ENCODE measurements at places on chromosomes 12 and 14. TPM values are rescaled to one million over a fixed set of nuclear protein-coding genes. Genes with fewer than 3 reads are reported as not detected.
A peak's percentile ranks its signal among the peaks of the same experiment; 100 is the strongest.

DNA sequence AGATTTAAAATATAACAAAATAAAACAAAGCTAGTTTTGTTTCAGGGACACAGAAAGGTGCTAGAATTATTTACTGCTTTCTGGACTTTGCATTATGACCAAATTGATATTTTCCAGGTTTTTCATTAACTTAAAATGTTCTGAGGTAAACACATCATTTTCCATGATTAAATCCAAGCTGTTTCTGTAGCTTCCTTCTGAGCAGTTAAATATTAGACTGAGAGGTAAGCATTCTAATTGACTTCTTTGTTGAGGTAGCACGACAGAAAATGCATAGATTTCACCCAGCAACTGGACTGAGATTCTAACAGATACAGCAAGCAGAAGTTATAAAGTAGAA is 98.3 kb downstream of the BMP4 start:
- H3K36me3 ChIP-seq = no peaks in the 10 kb centered on the region
- H3K27me3 ChIP-seq = no peaks in the 10 kb centered on the region
- peak overlapping the region; percentile 58 for H3K27ac ChIP-seq
- no peak for DNase-seq

GRCh38 chr14:69317102-69317755 is 57.3 kb downstream of the GALNT16 start:
- no peak overlapping the region for H3K27ac ChIP-seq
- H3K36me3 ChIP-seq = no peaks in the 10 kb centered on the region
- H3K4me3 ChIP-seq = no peak overlapping the region
- no peak for DNase-seq
- H3K4me1 ChIP-seq = no peaks in the 10 kb centered on the region

DNA sequence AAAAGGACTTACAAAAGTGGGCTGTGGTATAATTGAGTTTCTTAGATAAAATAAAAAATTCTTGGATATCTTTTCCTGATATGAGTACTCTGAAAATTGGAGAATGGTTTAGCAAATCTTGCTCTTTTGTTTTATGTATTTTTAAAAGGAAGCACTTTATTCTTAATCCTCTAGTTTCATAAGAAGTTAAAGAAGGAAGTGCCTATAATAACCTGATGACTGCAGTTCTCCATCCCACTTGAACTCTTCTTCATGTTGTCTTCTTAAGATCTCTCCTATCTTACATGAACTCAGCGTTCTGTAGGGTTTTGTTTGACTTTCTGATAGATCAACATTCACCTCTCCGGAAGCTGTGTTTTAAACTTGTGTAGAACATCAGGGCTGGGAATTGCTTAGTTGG is 271.0 kb downstream of the ERC1 start:
- H3K36me3 ChIP-seq = no peaks in the 10 kb centered on the region
- DNase-seq = no peak
- no peak overlapping the region for H3K27ac ChIP-seq
- H3K4me3 ChIP-seq = no peak overlapping the region

The C12orf60 gene
- total RNA-seq = 0.56 TPM

The TMEM132D gene
- 0.98 TPM for total RNA-seq

The PZP gene
- total RNA-seq = not detected

The CEBPE gene
- total RNA-seq = not detected

DNA sequence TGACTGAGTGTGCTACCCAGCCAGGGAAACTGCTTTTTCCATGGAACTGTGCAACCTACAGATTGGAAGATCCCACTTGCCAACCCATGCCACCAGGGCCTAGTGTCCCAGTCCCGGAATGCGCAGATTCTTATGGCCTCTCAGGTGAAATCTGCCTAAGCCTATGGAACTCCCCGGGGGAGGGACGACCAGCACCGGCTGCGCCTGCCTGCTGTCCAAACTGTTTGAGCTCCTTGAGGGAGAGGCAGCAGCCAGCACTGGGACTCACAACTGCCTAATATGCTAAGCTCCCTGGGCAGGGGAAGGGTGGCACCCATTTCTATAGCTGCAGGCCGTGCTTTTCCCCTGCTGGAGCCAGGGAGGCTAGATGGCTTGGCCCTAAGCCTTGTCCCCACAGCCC is 92.5 kb upstream of the GZMB start:
- no peaks in the 10 kb centered on the region for H3K36me3 ChIP-seq
- DNase-seq = no peak
- H3K27ac ChIP-seq = no peak overlapping the region
- H3K4me1 ChIP-seq = no peaks in the 10 kb centered on the region

DNA sequence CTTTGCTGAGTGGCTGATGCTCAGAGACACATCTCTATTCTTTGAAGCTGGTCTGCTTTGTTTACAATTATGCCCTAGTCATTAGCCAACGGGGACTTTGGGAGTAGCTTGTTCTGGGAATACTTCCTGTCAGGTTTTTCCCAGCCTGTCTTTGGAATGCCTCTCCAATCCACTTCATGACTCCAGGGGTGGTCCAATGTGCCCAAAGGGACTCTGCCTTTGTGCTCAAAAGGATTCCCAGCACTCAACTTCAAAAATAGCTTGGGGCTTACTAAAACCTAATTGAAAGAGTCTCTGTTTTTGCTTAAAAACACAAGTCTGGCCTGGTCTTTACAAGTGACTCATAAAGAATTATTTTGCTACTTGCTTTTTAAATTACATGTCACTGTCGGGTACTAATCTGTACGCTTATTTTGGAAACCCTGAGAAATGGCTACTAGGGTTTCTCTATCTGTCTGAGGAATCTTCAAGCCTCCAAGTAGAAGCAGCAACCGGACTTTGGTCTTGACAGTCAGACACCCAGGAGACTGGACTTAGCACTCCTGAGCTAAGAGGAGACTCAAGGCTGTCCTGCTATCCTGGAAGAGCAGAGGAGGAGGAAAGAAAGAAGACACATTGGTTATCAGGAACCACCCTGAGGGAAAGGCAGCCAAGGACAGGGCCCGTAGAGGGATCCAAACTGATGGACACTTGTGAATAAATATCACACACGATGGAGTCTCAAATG is 20.7 kb downstream of the PHLDA1 start:
- H3K4me3 ChIP-seq = no peak overlapping the region
- H3K4me1 ChIP-seq = no peaks in the 10 kb centered on the region
- no peak for DNase-seq
- no peaks in the 10 kb centered on the region for H3K27me3 ChIP-seq
- no peak overlapping the region for H3K27ac ChIP-seq
- H3K36me3 ChIP-seq = no peaks in the 10 kb centered on the region

DNA sequence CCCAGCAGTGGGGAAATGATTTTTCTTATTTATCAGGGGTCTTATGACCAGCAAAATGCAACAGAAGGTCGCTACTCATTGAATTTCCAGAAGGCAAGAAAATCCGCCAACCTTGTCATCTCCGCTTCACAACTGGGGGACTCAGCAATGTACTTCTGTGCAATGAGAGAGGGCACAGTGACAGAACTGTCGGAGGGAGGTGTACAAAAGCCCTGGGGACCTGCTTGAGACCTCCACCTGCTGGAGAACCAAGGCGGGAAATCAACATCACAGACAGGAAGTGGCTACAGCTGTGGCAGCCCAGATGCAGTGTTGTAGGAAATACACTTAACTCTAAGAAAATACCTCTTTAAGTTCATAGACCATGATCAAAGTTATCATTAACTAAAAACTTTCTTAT is 250.9 kb upstream of the OR4E1 start:
- no peaks in the 10 kb centered on the region for H3K27me3 ChIP-seq
- DNase-seq = no peak
- no peak overlapping the region for H3K4me3 ChIP-seq

DNA sequence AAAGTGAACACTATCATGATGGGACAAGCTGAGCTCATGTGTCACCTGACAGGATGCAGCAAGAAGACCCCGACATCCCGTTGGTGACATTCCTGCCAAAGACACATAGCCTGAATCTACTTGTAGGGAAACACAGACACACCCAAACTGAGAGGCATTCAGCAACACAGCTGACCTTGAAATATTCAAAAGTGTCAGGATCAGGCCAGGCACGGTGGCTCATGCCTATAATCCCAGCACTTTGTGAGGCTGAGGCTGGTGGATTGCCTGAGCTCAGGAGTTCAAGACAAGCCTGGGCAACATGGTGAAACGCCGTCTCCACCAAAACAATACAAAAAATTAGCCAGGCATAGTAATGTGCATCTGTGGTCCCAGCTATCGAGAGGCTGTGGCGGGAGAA is 232.0 kb upstream of the PLXNC1 start:
- no peaks in the 10 kb centered on the region for H3K27me3 ChIP-seq
- no peak overlapping the region for H3K4me3 ChIP-seq
- no peaks in the 10 kb centered on the region for H3K4me1 ChIP-seq
- H3K36me3 ChIP-seq = no peaks in the 10 kb centered on the region

The LHX5 gene
- not detected for total RNA-seq

- DNase-seq = no peak
- no peaks in the 10 kb centered on the region for H3K4me1 ChIP-seq
- H3K27me3 ChIP-seq = no peaks in the 10 kb centered on the region
- no peak overlapping the region for H3K27ac ChIP-seq
Observed at GRCh38 chr12:12546314-12546772, 16.3 kb downstream of the DUSP16 start.

The TEX22 gene
- 2.4 TPM for total RNA-seq

GRCh38 chr14:71734076-71734475 is 198.2 kb upstream of the RGS6 start:
- H3K27me3 ChIP-seq = no peaks in the 10 kb centered on the region
- H3K36me3 ChIP-seq = peaks cover 61% of the 10 kb centered on the region
- no peaks in the 10 kb centered on the region for H3K4me1 ChIP-seq

The OR6C2 gene
- not detected for total RNA-seq

The HOMEZ gene
- 5.4 TPM for total RNA-seq

DNA sequence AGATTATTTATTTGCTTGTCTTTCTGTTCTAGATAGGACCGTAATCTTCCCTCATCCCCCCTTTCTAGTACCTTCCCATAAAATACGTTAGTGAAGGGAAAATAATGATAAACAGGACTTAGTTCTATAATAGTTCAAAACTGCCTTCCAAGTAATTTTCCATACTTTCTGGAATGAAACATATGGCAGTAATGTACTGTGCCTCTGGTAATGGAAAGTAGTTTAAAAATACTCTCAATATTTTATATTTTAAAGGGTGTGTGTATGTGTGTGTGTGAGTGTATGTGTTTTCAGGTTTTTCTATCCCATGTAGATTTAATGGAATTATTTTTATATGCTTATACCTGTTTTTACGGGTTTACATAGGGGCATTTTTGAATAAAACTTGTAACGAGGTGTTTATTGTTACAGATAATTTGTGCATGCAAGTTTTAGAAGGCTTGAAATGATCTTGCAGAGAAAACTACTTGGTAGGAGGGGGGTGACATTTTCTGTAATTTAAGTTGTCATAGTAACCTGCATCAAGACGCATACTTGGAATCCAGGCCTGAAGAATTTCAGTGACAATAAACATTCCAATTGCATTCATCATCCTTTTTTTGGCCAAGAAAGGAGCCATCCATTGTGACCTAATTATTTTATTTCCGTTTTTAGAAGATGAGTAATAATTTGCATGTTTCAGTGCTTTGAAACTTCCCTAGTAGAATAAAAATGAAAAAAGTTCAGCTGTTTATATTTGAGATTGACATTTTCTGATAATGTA is 38.9 kb downstream of the RASSF8 start:
- H3K27me3 ChIP-seq = no peaks in the 10 kb centered on the region
- peaks cover 10% of the 10 kb centered on the region for H3K4me1 ChIP-seq
- no peak for DNase-seq
- H3K27ac ChIP-seq = no peak overlapping the region
- no peaks in the 10 kb centered on the region for H3K36me3 ChIP-seq

The SAV1 gene
- 36.6 TPM for total RNA-seq

The TCL1B gene
- not detected for total RNA-seq

GRCh38 chr12:94616203-94616729 is 34.1 kb downstream of the TMCC3 start:
- H3K4me3 ChIP-seq = no peak overlapping the region
- no peaks in the 10 kb centered on the region for H3K36me3 ChIP-seq
- H3K4me1 ChIP-seq = peaks cover 14% of the 10 kb centered on the region

The MIP gene
- total RNA-seq = not detected

DNA sequence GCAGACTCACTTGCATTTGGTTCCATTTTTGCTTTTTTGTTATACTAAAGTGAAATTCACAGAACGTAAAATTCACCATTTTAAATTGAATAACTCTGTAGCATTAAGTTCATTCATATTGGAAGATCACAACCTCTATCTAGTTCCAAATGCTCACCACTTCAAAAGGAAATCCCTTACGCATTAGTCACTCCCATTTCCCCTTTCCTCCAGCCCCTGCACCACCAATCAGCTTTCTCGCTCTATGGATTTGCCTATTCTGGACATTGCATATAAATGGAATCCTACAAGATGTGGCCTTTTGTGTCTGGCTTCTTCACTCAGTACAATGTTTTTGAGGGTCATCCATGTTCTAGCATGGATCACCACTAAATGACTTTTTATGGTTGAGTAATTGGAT is 294.5 kb downstream of the KSR2 start:
- H3K4me1 ChIP-seq = no peaks in the 10 kb centered on the region
- H3K27ac ChIP-seq = no peak overlapping the region
- H3K27me3 ChIP-seq = no peaks in the 10 kb centered on the region
- no peaks in the 10 kb centered on the region for H3K36me3 ChIP-seq
- DNase-seq = no peak

DNA sequence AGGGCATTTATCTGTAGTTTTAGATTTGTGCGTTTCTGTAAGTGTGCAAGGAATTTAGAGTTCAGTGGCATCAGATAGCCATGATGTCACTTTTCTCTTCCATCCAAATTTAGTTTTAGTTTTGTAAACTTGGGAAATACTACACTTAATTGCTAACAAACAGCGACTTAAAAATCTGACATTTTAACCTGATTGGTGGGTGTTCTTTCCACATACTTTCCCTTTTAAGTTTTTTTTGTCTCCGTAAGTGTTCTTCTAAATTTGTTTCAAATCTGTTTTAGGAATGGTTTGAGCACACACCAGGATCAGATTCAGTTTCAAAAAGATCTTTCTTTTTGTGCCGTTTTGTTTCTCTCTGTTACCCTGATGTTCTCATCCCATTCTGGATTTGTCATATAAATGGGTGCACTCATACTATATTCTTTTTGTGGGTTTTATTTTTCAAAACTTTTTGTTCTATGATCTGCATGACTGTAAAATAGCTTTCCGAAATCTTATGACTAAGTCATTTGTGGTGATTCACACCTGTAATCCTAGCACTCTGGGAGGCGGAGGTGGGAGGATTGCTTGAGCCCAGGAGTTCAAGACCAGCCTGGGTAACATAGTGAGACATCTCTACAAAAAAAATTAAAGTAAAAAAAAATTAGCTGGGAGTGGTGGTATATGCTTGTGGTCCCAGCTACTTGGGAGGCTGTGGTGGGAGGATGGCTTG is 58.9 kb downstream of the FBXO34 start:
- H3K27ac ChIP-seq = no peak overlapping the region
- no peaks in the 10 kb centered on the region for H3K36me3 ChIP-seq

GRCh38 chr14:69460093-69460701 is 24.3 kb upstream of the PLEKHD1 start:
- no peak overlapping the region for H3K27ac ChIP-seq
- H3K4me3 ChIP-seq = no peak overlapping the region
- no peaks in the 10 kb centered on the region for H3K27me3 ChIP-seq

The FSCB gene
- total RNA-seq = 0.06 TPM

DNA sequence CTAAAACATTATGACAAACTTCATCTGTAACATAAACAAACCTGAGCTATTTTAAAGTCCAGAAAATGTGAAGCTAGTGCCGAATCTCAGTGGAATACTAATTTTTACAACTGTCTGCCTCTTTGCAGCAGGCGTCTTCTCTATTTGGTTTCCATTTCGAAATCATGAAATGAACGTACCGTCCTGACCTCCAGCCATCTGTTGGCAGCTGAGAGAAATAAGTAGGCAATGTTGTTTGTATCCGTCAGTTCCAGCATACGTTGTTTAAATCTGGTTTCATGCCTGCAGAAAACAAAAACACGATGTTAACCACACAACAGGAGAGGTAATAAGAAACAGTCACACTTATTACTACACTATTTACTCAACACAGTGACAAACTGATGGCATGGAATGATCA is 54.3 kb upstream of the KCNJ8 start:
- no peak overlapping the region for H3K4me3 ChIP-seq
- H3K36me3 ChIP-seq = no peaks in the 10 kb centered on the region
- peak; percentile 3 for DNase-seq
